Omental fat pad (tissue), 4 donors: ENCODE measurements at places on chromosomes 7 and 10. TPM values are rescaled to one million over a fixed set of nuclear protein-coding genes. Genes with fewer than 3 reads are reported as not detected.

The CHPF2 gene
- 39.3 TPM for total RNA-seq

The CH25H gene
- 18.5 TPM for total RNA-seq

The HYAL4 gene
- total RNA-seq = not detected

The SNX8 gene
- 21.0 TPM for total RNA-seq

The LIPF gene
- total RNA-seq = not detected

The PPP1R3C gene
- 3.5 TPM for total RNA-seq

DNA sequence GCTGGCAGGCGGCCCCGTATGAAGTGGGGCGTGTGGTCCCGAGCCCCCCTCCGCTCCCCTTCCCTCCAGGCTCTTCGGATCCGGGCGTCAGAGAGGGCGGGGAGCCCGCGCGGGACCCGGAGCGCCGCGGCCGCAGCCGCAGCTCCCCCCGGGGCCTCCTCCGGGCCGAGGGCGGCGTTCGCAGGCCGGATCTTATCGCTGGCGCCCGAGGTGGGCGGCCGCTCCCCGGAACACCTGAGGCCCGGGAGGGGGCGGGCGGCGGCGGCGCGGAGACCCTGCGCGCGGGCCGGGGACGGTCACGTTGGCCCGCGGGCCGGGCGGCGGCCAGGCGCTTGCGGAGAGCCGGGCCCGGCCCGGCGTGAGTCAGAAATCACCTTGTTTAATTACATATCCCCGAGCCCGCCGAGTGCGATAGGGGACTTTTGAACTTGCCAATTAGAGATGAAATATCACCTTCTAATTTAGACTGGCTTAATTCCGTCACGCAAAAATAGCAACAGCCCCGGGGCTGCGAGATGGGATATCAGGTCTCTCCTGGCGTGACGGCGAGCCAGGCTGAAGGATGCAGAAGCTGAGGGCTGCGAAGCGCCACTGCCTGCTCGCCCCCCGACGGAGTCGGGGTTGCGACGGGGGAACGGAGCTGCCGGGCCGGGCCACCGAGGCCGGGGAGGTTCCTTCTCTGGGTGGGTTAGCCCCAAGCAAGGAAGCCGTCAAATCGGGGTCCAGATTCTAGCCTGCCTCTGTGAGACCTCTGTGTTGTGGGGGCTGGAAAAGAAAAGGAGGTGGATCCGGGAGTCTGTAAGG is 43.4 kb downstream of the LDB3 start:
- peak; percentile 37 for DNase-seq

DNA sequence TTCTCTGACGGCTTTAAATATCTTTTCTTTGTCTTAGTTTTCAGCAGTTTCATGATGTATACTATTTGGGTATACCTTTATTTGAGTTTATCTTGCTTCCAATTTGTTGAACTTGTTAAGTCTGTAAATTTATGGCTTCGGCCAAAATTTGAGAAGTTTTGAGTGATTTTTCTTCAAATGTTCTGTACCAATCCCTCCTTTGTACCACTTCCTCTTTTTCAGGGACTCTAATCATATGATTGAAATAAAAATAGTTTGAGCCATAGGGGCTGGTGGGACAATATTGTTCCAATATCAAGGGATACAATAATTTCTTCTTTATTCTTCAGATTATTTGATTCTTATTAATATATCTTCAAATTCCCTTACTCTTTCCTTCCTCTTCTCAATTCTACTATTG is 43.1 kb upstream of the CTTNBP2 start:
- DNase-seq = no peak

DNA sequence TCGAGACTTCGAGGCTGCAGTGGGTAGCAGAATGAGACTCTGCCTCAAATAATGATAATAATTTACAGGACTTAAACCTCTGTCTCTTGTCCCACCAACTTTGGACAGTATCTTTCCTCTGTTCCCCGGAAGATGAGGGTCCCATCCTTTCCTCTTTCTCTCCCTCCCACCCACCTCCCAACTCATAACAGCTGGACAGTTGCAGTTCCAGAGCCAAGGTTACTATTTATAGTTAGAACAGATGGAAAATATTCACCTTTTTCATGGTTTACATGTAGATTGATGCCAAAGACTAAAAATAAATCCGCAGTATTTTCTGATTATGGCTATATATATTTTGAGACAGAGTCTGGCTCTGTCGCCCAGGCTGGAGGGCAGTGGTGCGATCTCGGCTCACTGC is 31.6 kb upstream of the SUN1 start:
- no peak for DNase-seq

DNA sequence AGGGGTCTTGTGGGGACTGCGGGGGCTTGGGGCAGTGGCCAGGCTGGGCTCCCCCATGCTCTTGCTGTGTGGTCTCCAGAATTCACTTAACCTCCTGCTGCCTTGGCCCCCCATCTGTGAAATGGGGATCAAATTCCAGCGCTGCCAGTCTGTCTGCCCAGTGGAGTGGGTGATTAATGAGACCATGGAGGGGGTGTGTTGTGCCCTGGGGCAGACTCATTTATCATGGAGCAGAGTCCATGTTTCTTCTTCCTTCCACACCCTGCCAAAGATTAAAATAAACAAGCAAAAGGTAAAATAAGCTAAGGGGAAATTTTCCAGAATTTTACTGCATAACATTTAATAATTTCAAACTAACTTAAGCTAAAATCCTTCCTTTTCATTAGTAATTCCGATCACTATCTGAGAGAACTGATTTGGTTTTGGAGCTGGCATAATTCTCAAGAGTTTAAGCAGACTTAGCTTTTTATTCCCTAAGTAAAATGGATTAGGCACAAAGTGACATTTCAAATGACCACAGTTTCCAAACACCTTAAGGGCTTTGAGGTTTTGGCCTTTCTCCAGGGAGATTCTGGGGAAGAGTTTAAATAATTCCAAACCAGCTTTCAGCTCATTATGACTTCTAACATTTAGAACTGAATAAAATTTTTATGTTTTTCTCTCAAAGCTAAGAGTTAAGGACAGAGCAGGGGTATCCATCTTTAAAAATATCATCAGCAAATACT is 211.9 kb downstream of the CXCL12 start:
- no peak for DNase-seq

DNA sequence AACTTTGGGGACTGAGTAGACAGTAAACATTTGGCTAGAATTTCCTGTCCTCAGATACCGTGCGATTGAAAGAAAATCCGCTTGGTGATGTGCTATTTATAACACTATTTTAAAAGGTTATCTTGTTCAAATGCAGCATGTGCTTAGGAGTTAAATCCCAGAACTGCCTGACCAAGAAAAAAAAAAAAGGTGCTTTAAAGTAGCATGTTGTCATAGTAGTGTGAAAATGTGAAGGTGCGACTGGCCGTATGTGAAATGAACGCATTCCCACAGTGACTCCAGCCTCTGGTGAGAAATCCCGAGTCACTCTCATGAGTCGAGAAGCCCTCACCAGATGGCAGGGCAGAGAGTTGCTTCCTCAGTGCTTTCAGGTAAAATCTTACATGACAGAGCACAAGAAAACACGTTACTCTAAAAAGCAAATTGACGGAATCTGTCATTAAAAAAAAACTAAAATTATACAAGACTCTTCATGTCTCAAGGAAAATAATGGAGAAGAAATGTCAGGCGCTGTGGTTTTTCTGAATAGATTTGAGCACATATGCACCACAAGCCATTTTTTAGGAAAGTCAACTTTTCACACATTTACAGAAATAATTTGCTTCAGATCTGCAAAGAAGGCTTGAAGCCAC is 18.4 kb upstream of the KLF6 start:
- DNase-seq = no peak

DNA sequence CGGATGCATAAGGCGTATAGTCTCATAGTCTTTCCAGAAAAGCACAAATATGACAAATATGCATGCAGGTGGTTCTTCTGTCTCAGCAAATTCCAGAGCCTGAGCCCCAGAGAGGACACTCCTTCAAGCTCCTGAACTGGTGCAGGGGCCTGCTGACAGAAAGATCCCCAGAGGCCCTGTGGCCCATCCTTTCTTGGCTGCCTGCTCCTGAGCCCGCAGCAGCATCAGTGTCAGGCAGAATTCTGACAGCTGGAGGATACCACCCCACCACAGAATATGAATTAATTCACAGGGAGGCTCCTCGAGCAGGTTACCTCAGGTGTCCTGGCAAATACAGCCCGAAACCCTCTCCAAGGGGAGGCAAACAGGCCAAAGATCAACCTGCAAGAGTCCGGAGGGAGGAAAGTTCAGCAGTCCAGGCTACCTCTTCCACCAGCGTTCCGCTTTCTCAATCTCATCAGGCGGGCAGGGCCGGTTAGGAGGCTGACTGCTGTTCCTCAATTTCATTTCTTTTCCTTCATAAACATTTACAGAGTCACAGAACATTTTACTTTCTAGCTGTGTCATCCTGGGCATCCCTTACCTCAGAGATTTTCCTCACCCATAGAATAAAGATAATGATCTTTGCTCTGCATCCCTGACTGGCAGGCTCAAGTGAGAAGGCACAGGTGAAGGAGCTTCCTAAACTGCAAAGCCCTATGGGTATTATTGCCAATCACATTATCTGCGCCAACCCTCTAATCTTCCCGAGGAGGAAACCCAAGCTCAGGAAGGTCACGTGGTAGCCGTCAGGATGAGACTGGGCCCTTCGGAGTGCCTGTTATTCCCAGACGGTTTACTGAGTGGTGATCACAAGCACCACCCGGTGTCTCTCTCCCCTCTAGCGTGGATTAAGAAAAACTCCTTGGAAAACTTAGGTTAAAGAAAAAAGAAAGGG is 1.4 kb downstream of the DNAJB12 start:
- DNase-seq = no peak

DNA sequence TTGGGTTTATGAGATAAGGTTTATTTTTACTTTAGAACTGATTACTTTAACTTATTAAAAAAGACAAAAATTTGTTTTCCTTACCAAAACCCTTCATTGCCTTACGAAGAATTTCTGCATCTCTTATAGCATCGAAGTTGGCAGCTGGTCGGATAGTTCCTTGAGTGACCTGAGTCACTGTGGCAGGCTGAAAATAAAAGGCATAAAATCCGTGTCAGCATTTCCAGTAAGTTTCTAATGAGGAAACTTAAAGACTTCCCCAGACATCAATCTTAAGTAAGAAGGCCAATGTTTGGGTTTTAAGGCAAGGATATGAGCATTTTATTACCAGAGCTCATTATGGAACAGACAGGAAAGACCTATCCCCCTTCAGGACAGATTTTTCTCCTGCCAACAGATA is 25.6 kb downstream of the ANXA7 start:
- no peak for DNase-seq

GRCh38 chr7:713139-713457 is 13.4 kb upstream of the DNAAF5 start:
- DNase-seq = no peak

DNA sequence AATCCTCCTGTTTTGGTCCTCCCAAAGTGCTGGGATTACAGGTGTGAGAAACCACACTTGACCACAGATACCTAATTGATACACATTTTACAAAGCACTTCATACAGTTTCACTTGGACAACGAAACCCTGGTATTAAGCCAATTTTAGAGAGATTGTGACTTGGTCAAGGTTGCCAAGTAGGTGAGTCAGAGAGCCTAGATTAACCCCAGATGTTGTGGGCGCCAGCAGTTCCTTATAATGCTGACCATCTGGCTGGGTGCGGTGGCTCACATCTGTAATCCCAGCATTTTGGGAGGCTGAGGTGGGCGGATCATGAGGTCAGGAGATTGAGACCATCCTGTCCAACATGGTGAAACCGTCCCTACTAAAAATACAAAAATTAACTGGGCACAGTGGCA is 4.9 kb upstream of the PHKG1 start:
- no peak for DNase-seq

DNA sequence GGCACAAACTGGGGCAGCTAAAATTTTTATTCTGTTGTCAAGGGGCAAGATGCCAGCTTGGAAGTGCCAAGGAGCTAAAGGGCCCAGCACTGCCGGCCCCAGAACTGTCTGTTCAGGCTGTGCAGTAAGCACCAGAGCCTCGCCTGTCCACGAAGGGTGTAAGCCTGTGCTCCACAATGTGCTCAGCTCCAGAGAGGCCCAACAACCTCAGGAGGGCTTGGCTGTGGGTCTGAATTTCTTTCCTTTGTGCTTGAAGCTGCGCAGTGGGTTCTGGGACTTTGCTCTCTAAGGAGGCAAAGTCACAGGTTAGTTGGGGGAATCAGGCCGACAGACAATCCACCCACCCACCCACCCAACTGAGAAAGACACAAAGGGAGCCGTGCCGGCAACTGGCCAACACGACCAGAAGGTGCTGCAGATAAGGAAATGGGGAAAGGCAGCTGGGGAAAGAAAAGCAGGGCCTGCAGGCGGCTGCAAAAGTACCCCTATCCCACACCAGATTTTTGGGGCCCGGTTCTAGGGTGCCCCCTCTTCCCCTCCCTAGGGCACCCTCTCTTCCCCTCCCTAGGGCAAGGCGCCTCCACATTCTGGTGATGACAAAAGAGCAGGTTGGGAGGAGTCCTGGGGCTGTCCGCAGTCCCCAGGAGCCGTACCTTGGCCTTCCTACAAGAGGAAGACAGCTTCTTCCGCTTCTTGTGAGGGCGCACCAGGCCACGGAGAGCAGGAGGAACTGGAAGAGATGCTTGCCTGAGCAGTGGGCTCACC is 7.7 kb downstream of the DDX56 start:
- DNase-seq = no peak

- DNase-seq = no peak
These were observed 127.1 kb downstream of the KMT2E start for GRCh38 chr7:105141068-105141467.

- DNase-seq = no peak
These were observed 97.9 kb downstream of the TSPAN12 start for GRCh38 chr7:120760050-120760449.

DNA sequence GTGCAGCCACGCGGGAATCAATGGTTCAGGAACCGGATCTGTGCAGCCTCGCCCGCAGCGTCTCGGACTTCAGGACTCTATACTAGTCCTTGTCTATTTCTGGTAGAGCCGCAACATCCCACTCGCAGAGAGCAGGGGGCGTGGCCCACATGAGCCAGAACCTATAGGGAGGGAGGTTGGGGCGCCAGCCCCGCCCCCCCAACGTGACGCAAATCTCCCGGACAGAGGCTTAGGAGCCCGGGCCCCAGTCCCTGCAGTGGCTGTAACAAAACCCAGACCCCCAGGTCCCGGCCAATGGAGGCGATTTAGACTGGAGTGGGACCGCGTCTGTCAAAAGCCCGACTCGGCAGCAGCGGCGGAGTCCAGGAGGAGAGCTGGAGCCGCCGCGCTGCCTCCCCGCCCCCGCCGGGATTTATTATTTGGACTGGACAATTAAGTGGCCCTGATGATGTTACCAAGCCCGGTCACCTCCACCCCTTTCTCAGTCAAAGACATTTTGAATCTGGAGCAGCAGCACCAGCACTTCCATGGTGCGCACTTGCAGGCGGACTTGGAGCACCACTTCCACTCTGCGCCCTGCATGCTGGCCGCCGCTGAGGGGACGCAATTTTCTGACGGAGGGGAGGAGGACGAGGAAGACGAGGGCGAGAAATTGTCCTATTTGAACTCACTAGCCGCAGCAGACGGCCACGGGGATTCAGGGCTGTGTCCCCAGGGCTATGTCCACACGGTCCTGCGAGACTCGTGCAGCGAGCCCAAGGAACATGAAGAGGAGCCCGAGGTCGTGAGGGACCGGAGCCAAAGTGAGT is at the start of gene NKX2-3:
Gene NKX2-3 (plus strand): TSS at position 256 of the 809 bp plus-strand sequence. CDS start 190 bp downstream, at position 446.
- no peak for DNase-seq
